Fibroblast of skin of left biceps (primary cell): ENCODE measurements at places on chromosomes 7 and 10.

DNA sequence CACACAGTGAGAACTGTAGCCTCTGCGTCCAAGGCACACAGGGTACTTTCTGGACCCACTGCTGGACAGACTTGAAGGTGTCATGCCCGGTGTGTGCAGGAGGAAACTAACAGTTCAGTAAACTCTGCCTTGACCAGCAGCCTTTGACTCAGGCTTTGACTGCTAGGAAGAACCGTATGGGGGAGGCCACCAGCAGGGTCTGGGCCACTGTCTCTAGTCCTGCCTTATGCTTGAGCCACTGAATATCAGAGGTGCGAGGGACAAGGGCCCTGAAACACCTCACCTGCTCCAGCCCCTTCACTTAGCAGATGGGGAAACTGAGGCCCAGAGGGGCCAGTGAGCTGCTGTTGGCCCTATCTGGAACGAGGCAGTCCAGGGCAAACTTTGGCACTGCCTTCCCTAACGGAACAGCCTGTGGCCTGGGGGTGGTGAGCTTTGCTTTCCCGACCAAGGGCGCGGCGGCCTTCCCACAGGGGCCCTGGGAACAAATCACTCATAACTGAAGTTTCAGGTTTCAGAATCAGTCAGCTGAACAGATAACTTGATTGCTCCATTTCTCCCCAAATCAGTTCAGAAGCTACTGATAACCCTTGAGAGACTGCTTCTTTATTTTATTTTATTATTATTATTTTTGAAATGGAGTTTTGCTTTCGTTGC, 130.0 kb downstream of the FAM53B start:
- DNase-seq: no peak

DNA sequence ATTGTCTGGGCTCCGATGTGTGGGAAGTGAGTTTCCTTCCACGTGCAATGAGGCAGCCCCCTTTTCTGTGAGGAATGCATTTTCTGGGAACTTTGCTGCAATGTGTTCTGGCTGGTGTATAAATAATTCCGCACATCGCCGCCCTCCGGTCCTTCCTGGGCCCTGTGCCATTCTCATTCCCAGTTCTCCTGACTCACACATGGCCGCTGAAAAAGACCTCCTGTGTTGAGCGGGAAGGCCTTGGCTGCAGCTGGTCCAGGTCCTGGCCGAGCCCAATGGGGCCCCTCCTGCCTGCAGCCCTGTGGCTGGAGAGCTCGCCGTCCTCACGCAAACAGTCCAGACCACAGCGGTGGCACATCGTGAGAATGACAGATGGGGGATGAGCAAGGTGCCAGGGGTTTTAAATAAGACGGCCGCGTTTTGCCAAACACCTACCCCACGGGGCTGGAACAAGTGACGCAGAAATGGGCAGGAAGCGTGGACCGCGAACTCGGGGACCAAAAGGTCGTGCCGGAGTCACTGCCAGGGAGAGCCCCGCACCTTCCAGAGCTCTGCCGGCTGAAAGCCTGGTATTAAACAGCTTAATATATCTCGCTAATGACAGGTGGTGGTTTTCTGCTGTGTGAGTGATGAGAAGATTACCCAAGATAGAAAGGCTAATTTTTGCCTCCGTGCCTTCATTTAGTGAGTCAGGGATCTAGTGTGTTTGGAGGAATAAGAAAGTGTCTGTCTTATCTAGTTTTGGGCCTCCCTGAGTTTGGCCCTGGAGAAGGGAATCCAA, 37.0 kb downstream of the FAM20C start:
- DNase-seq: peak; percentile 80

GRCh38 chr10:71766717-71767419, 6.5 kb downstream of the VSIR start:
- DNase-seq: peak; percentile 60

- no peak for DNase-seq
Observed at GRCh38 chr7:114084002-114084471, 165.2 kb upstream of the PPP1R3A start.

DNA sequence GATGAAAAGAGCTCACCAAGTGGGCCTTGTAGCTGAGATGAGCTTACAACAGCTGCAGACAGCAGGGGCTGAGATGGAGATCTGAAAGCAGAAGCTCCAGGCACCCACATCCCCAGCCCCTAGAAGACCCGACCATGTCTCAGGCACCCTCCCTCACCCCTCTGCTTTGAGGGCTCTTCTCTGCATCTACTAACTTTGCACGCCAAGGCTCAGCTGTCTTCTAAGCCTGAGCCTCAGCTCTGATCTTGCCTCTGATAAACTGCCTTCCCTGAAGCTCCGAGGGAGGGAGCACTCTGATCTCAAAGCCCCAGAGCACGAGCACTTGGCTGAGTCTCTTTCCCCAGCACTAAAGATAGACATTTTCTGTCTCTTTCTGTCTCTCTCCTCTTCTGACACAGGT, 42.0 kb downstream of the ANXA8 start:
- DNase-seq: no peak

DNA sequence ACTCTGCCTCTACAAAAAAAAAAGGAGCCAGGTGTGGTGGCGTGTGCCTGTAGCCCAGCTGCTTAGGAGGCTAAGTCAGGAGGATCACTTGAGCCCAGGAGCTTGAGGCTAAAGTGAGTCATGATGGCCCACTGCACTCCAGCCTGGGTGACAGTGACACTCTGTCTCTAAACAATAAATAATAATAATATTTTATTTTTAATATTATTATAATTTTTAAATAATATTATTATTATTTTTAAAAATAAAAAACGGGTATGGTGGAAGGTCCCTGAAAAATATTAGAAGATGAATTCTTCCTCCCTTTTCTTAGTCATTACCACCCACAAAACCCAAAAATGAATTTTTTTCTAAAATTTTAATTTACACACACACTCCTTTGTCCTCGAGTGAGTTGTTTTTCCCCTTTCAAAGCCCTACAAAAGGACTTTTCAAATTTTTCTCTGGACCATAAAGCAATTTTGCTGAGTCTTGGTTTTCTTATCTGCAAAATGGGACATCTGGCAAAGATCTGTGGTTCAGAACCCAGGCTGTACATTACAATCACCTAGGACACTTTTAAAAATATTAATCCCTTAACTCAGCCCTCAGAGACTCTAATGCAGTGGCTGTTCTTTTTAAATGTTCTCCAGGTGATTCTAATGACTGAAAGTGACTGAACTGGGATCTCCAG, 174.0 kb upstream of the NEBL start:
- no peak for DNase-seq

DNA sequence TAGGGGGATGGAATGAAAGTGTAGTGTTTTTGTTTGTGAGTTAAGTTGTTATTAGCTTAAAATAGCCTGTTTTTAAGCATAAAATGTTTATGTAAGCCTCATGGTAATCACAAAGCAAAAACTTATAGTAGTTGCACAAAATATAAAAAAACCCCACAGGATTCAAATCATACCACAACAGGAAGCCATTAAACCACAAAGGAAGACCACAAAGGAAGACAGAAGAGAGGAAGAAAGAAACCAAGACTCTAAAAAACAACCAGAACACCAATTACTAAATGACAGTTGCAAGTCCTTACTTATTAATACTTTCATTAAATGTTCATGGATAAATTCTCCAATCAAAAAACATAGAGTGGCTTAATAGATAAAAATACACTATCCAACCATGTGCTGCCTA, 63.6 kb downstream of the ANKRD7 start:
- no peak for DNase-seq

GRCh38 chr10:8404721-8405120, 350.2 kb downstream of the GATA3 start:
- no peak for DNase-seq
